ENCODE measurements at places on chromosomes 11 and 22.
A peak's percentile ranks its signal among the peaks of the same experiment; 100 is the strongest.

- DNase-seq, result no peak
Observed at GRCh38 chr11:29268733-29269132, 748.1 kb downstream of the KCNA4 start.

GRCh38 chr11:31109446-31109845 lies 260.1 kb downstream of the DCDC1 start:
- DNase-seq, result no peak

GRCh38 chr22:23544852-23545251 lies 35.2 kb downstream of the IGLL1 start:
- no peak for DNase-seq

DNA sequence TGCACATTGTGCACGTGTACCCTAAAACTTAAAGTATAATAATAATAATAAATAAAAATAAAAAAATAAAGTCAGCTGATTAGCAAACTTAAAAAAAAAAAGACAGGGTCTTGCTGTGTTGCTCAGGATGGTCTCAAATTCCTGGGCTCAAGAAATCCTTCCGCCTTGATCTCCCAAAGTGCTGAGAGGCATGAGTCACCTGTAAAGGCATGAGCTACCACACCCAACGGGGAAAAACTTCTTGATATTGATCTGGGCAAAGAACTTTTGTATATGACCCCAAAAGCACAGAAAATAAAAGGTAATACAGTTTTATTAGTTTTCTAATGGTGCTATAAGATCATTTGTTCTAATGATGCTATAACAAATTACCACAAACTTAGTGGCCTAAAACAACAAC lies 46.1 kb downstream of the ENTHD1 start:
- no peak for DNase-seq

- DNase-seq, result no peak
Observed at GRCh38 chr11:34276352-34276864, 81.4 kb downstream of the ABTB2 start.

DNA sequence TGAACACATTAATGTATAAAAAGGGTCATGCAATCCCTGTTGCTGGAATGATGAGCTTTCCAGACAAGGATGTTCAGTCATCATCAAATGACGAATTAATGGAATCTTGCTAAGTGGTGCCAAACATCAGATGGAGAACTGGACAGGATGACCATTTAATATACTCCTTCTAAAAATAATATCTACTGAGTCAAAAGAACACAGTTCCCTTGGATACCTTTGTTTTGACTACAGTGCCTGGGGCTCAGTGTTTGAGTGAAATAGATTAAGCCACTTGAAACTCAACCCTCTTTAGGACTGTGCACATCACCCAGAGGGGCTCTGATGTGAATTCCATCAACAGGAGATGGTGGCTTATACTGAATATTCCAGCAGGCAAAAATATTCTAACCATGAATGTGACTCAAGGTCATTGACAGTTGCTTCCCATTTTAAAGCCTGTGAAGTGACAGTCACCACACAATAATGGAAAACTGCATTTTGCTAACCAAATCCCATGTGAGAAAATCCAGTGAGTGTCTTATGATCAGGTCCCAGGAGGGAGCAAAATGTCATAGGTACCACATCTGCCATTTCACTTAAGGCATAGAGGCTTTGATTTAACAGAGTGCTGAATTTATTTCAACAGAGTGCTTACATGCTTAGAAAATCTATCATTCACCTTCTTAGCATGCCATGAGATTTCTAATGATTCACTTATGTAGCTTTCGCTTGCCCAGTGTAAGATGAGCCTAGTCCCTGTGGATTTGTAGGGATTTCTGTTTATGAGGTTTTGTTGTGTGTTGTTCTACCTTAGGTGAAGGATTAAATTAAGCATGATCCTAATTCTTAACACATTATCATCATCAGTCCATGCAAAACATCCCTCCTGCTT lies 41.3 kb upstream of the SLN start:
- no peak for DNase-seq

DNA sequence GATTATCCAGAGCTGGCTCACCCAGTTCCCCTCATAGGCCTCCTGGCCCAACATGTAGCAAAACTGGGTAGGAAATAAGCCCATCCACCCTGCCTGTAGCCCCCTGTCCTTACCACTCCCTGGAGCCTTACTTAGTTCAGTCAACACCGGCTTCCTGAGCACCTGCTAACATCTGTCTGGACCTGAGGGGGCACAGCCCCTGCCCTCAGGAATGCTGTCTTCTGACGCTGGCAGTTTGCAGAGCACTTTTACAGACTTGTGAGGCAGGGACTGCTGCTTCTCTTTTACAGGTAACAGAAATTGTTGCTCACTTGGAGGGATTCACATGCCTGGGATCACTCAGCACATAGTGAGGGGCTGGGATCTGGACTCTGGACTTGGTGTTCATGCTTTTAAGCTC lies 152.0 kb upstream of the TBCEL start:
- DNase-seq, result no peak

DNA sequence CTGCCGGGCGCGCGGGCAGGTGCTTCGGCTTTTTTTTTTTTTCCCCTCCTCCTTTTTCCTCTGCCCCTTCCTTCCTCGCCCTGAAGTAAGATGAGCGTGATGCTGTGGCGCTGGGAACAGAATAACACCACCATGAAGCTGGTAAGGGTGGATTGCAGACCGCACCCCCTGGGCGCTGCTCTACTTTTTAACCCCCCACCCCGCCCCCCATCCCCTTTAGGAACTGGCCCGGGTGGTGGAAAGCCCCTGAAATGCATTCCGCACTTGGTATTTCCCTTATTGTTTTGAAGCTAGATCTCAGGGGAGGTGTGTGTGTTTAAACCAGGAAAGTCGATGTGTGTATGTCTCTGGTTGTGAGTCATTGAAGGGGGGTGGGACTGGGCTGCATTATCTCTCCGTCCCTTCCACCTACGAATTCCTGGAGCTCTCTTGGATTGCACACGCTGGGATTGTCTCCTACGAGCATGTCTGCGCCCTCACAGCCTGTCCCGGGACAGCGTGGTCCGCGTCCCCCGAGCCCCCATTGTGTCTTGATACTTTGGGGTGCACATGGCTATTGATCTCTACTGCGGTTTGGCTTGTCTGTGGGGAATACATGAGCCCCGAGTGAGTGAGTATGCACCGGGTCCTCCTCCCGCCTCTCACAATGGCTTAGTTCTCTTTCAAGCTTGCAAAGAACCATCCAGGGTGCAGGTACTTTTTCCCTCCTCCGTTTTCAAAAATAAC lies 64.9 kb downstream of the NAV2 start:
- DNase-seq, result no peak

- DNase-seq, result peak; percentile 91
Observed at GRCh38 chr11:69640995-69641581, at the start of gene CCND1. CCND1 (plus strand) TSS chr11:69641156; CDS start chr11:69641314, 158 bp downstream.

DNA sequence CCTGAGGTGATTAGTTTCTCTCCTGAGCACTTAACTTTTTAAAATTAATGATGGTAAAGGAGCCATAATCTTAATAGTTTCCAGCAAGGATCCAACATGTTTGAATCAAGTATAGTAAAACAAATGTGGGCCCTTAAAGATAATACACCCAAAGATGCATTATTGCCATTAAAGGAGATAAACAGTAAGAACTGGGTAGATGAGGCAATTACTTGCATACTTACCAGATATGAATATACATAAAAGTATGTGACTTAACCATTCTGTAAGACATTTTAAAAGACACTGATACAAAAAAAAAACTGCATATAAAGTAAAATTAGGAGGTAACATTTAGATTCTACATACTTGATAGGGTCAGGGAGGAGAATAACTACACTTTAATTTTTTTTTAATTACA lies 48.2 kb downstream of the CADM1 start:
- no peak for DNase-seq

GRCh38 chr11:2844116-2844842 lies 41.3 kb downstream of the CDKN1C start:
- DNase-seq, result no peak

- DNase-seq, result peak; percentile 74
Observed at GRCh38 chr22:25563761-25564319, 635 bp upstream of the GRK3 start.

DNA sequence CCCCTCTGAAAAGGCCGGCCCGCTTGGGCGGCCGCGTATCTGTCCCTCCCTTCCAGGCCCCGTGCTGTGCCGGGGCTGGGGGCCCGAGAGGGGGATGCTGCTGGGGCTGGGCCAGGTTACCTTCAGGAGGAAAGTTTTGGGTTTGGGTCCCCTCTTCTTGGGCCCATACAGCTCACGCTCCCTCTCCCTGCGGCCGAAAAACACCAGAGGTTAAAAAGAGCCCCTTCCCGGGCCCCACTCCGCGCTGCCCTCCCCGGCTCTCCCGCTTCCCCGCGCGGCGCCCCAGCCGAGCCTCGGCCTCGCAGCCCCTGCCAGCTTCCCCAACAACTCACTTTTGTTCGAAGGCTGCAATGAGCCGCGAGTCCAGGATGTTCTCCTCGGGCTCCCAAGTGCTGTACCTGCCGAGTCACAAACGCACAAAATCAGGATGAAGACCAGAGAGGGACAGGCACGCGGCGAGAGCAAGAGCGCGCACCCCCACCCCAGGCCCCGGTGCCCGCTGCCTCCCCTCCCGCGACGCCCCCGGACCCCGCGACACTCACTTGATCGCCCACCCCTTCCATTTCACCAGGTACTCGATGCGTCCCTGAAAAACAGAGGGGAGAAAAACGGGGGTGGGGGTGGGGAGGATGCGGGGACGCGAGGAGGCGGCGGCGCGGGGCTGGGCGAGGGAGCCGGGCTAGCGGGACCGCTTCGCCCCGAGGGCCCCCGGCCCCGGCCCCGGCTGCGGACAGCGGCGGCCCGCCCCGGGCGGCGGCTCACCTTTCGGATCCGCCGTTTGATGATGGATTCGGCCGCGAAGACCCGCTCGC lies 450 bp downstream of the CBX6 start:
- DNase-seq, result peak; percentile 41

DNA sequence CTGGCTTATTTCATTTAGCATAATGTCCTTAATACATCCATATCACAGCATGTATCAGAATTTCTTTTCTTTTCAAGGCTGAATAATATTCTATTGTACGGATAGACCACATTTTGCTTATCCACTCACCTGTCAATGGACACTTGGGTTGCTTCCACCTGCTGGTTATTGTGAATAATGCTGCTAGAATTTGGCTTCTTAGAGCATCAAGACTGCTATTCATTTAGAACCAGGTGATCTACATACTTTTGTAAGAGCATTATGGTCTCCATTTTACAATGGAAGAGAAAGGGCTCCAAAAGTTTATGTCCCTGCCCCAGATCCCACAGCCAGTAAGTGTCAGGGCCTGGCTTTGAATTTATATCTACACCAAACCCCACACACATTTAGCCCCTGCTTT lies 100.7 kb upstream of the CD82 start:
- DNase-seq, result peak; percentile 11

DNA sequence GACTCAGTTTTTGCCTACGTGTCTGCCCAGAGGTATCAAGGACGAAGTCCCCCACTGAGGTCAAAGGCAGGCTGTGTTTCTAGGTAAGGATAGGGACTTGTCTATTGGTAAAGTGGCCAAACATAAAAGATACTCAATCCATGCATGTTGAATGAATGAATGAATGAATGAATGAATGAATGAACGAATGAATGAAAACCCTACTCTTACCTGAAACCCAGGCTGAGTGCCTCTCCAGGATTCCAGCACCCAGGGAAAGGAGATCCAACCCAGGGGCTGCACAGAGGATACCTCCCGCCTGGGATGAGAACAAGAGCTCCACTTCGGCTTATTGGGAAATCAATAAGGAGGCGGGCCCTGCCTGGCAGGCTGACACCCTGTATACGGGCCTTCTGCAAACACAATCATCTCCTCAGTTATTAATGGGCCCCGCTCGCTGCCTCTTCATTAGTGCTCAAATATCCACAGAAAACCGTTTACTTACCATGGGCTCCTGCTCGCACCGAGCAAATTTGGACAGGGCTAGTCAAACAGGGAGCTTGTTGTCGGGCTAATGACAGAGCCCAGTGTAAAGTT lies 177.4 kb downstream of the BUD13 start:
- no peak for DNase-seq

- DNase-seq, result peak; percentile 79
Observed at GRCh38 chr11:118610773-118611432, 3.5 kb downstream of the PHLDB1 start.

GRCh38 chr11:1772270-1773130 lies 8.8 kb upstream of the CTSD start:
- DNase-seq, result peak; percentile 98

GRCh38 chr22:33598821-33599220 lies 321.5 kb downstream of the LARGE1 start:
- DNase-seq, result no peak

- DNase-seq, result no peak
Observed at GRCh38 chr11:94738746-94739145, 29.4 kb upstream of the AMOTL1 start.

DNA sequence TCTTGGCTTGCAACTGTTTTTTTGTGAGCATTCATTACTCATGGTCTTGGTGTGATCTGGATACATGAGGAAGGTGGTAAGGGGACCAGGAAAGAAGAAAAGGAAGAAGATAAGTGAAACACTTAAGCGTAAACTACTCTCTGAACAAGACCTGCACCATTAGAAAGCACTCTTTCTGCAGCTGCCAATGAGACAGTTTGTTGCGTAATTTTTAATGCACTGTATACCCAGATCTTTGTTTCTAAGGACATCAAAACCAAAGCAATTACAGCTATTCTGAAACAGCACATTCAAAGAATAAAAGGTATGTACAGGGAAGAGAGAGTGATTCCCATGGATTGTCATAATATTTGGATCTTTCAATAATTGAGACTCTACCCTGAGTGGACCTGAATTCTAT lies 147.4 kb downstream of the BLID start:
- DNase-seq, result no peak

- DNase-seq, result no peak
Observed at GRCh38 chr11:20522536-20522935, 76.9 kb upstream of the SLC6A5 start.

- no peak for DNase-seq
Observed at GRCh38 chr11:96228473-96228891, 114.5 kb downstream of the MAML2 start.

DNA sequence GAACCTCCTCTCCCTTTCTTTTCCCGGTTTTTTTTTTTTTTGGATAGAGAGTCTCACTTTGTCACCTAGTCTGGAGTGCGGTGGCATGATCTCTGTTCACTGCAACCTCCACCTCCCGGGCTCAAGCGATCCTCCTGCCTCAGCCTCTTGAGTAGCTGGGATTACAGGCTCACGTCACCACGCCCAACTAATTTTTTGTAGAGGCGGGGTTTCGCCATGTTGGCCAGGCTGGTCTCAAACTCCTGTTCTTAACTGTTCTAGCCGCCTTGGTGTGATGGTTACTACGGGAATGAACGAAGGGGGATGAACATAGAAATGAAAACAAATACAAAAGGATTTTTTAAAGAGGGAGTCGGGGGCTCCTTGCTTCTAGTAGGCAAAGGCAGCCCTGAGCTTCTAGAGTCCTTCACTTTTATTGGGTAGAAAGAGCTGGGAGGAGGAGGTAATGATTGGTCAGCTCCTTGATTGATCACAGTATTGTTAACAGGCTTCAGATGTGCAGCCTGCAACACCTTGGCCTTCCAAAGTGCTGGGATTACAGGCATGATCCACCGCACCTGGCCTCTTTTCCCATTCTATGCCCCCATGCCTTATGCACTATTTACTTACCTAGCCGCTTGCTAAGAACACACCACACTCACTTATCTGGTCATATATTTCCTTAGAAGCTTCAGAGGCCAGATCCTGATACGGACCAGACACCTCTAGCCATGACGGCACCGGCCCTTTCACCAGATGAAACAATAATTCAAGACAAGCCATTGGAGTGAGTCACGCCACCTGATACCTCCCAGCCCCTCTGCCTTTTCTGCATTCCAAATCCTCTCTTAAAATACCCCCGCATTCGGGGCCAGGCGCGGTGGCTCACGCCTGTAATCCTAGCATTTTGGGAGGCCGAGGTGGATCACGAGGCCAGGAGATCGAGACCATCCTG lies 20.7 kb downstream of the SUSD2 start:
- DNase-seq, result no peak

- peak; percentile 50 for DNase-seq
Observed at GRCh38 chr11:121452609-121453150, at the start of gene SORL1-AS1. SORL1-AS1 (minus strand) TSS chr11:121452967.

Data from NB4 (cell line).